Kidney epithelial cell (primary cell): ENCODE measurements at places on chromosomes 6 and 20.

DNA sequence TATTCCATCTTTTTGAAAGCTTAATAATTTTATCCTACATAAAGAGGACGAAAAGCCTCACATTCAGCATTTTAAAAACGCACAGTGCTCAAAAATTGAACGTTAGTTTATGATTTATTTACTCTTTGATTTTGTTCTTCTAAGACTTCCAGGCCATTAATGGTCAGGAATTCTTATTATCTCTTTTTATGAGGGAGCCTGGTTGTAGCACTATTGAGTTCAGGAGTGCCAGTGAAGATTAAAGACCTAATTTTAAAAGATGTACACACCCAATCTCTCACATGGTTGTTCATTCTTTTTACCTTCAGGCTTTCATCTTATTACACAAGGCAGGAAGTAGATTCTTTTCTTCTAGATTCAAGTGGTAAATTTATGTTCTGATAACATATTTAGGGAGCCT is 68.6 kb downstream of the HDDC2 start:
- no peak for DNase-seq

DNA sequence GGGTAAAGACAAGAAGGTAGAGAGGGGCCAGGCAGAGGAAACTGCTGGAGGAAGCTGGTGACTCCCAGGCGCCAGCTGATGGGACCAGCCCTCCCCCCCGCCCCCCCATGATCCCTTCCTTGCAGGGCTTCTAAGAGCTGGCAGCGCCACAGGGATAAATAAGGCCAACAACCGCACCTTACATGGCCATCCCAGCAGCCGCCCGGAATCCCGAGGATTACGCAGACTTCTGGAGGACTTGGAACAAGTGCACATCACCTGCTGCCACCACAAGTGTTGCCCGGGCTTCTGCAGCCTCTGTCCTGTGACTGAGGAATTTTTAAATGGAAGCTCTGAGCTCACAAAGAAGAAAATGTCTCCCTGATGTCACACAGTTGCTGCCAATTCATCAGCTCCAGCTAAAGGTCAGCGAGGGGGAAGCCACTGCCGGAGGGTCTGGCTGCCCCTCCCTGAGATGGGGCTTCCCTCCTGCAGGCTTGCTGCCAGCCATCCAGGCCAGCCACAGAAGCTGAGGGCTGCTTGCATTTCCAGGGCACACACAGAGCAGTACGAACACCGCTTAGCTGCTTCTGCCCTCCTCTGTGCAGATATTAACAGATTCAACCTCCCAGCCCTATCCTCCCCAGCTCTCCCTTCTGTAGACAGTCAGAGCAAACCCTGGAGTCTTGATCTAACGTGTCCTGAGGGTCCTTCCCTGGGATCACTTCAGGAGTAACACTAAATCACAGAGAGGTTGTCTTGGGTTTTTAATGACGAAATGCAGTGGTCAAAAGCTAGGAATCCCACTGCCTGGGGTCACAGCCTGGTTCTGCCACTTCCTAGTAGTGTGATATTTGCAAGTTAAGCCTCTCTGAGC is 38.6 kb upstream of the PIM1 start:
- DNase-seq = no peak

GRCh38 chr20:62359491-62360121 is 7.5 kb downstream of the LAMA5 start:
- DNase-seq = no peak

- DNase-seq = no peak
These were observed 450.8 kb upstream of the SOX4 start for GRCh38 chr6:21142741-21143140.

DNA sequence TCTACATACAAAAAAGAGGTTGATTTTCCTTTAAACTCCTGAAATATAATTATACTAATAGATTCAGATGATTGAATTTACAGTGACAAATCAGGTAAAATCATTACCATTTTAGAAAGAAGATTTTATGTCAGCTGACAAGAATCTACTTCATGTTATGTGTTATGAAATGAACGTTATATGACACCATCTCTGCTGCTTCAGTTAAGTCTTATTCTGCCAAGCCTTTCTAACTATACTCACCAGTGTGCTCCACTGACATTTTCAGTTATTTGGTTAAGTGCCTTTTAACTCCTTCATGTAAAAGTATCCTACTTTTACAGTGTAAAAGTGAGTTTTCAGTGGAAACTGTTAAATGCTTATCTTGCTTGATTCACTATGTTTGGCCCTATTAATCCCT is 80.4 kb downstream of the RWDD2A start:
- DNase-seq = no peak

- DNase-seq = no peak
These were observed 5.7 kb downstream of the SOD2 start for GRCh38 chr6:159687341-159687740.
